HEK293T (cell line): ENCODE measurements at places on chromosomes 5 and 9.

DNA sequence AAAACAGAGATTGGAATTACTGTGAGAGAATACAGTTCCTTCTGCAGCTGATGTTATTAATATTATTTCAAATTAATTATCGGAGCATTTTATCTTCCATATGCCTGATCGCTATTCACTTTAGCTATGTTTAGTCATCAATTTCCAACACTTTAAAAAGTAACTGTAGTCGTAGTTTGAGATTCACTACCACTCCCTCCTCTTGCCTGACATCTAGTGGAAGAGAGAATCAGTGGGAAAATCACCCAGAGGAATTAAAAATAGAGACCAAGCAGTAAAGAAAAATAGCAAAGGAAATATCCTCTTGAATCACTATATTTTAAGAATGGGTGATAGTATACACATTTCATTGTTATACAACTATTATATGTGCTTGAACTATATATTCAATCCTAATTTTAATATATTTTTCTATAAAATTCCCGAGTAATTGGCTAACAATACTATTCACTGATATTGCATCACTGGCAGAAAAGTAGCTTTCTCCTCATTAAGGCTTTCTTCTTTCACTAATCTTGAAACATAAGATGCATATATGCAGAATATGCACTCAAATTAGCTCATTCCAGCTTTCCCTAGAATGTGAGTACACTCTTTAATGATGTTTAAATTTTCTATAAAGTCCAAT, 708.7 kb downstream of the CDH9 start:
- peak; percentile 10 for DNase-seq

DNA sequence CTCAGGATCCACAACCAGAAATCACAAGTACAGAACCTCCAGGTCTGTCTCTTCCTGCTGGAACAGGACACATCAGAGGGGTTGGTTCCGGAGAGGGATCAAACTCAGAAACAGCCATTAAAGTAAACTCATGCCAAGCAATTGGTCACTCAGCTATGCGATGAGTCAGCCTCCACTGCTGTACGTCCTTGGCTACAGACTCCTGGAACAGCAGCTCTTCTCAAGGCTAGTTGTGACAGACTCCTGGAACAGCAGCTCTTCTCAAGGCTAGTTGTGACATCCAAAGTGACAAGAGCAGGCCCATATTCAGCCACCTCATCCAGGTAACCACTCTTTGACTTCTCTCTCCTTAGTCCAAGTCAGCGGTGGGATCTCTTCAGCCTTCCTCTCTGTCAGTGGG, at the start of gene SPINK13:
Gene SPINK13, plus strand, starts transcription at position 229 of the 400 bp plus-strand sequence. CDS start 1,279 bp downstream, outside the sequence.
- DNase-seq, result no peak

DNA sequence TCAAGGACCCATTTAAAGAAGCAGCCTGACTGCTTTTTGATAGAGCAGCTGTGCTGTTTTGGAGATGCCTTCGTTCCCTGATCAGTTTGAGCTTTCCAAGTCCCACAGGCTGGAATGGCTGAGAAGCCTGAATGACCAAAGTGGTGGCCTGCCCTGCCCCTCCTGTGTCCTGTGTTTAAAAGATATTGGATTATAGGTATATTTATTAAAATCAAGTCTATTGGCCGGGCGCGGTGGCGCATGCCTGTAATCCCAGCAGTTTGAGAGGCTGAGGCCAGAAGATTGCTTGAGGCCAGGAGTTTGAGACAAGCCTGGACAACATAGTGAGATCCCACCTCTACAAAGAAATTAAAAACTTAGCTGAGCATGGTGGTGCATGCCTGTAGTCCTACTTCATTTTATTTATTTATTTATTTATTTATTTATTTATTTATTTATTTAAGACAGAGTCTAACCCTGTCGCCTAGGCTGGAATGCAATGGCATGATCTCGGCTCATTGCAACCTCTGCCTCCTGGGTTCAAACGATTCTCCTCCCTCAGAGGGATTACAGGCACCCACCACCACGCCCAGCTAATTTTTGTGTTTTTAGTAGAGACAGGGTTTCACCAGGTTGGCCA, 87.7 kb downstream of the CACNA1B start:
- DNase-seq, result no peak

GRCh38 chr9:123685489-123686083, 244.3 kb downstream of the DENND1A start:
- no peak for DNase-seq

- no peak for DNase-seq
Measured at GRCh38 chr5:93267276-93267675, 313.7 kb downstream of the NR2F1-AS1 start.

DNA sequence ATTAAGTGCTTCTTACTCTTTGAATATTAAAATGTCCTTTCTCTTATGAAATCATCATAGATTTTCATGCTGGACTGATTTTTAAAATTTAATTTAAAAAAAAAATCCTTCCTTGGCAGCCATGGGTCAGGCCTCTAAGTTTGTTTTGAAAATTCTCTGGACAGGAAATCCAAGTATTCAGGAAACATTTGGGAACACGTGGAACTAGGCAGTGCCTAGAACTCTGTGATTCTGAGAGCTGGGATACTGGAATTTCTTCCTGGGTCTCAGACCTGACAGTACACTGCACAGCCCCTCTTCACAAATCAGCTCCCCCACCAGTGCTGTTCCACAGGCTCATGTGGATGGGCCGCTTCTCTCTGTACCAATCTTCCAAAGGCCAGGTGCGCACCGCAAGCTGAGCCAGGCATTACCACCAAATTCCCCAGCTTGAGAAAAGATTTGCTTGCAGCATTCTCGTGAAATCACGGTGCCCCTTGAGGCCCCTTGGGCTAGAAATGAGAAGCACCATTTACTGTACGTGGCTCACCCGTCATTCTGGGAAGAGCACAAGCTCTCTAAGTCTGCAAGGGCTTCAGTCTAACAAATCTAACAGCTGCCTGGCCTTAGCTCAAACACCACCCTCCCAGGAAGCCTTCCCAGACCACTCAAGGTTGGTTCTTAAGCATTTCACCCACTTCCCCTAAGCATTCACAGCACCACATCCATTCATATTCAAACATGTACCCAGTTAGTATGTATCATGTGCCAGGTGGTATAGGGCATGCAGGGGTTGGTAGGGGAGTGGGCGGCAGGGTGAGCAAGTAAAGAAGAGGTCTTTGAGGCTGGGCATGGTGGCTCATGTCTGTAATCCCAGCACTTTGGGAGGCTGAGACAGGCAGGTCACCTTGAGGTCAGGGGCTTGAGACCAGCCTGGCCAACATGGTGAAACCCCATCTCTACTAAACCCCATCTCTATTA, 26.5 kb downstream of the B4GALT1 start:
- no peak for DNase-seq

DNA sequence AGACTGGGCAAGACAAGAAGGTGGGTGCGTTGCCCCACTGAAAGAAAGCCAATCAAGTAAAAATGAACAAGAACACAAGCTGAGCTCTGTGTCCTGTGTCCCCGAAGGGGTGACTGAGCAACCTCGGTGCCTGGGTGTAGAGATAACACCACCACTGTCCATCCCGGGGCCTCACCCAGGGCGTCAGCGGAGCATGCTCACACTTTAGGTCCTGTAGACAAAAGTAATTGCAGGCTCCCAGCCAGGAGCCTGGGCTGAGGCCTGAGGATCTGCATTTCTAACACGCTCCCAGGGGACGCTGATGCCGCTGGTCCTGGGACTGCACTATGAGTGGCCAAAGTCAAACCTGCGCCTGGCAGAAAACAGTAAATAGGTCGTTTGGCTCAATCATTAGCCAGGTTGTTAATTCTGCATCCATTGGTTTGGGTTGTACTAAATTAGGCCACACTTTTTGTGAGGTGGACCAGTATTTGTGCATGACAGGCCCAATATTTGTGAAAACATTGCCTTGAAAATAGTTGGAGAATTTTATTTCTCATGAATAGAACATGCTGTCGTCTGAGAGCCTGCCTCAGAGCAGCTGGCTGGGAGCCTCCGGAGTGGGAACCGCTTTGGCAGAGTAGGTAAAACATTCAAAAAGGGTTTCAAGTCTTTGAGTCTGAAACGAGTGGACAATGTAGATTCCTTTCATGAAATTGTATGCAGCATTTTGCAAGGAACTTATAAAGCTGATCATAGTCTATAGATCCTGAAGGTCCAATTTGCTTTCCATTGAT, 38.3 kb downstream of the ANKRD33B start:
- DNase-seq, result no peak

DNA sequence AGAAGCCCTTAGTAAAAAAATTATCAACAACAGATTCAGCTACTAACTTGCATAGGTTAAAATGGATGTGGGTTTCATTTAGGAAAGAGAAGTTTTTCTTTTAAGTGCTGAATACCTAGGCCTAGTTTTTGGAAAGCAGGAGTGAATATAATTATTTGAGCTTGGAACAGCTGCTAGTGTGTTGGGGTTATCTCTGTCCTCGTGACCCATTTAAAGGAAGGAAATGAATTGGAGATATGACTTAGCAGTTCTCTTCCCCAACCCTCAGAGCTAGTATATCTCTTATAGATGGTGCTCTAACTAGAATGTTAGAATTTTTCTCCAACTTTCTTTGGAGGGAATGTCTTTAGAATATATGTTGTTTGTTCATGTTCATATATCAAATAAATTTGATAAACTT, 38.6 kb downstream of the ZNF366 start:
- DNase-seq, result no peak

GRCh38 chr5:66960369-66961137, 236.0 kb downstream of the CD180 start:
- DNase-seq, result no peak

GRCh38 chr9:133188843-133189180, 20.2 kb downstream of the OBP2B start:
- DNase-seq, result no peak

DNA sequence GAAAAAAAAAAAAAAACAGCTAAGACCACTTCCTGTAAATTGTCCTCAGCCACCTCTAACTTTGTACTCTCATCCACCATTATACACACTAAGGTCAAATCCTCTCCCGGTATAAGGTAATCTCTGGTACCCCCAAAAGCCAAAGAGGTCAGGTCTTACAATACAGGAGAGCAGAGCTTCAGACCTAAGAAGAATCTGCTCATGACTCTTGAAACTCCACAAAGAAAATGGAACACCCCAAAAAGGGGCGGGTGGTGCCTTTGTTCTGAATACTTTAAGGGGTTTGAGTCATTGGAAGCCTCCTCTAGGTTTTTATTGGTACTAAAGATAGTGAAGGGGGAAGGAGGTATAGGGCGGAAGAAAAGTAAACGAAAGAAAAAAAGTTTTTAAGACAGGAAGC, 69.8 kb downstream of the COL15A1 start:
- no peak for DNase-seq

- no peak for DNase-seq
Measured at GRCh38 chr5:157485811-157486210, 25.8 kb downstream of the NIPAL4 start.

GRCh38 chr9:22415941-22416691, 30.5 kb upstream of the DMRTA1 start:
- no peak for DNase-seq
